ENCODE measurements at places on chromosomes 11 and 22. TPM values are rescaled to one million over a fixed set of nuclear protein-coding genes. Genes with fewer than 3 reads are reported as not detected.

ADAMTS8 gene
- total RNA-seq = 0.38 TPM

DNA sequence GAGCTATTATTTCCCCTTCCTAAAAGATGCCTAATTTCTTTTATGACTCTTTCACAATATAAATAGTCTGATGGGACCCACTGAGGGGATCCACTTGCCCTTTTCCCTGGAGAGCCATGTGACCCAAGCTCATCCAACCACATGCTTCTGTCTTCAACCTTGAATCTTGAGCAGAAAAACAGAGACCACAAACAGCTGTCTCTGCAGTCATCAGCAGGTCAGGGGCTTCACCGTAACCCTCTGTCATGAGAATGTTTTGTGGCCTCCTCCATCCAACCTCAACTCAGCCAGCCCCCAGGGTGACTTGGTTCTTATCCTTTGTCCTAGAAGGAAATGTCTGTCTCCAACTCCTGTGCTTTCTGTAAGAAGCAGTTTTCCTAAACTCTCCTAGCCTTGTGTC lies 129.6 kb upstream of the POU2AF2 start:
- no peaks in the 10 kb centered on the region for H3K36me3 ChIP-seq
- no peak for DNase-seq
- H3K4me1 ChIP-seq = no peaks in the 10 kb centered on the region
- H3K4me3 ChIP-seq = no peak overlapping the region
- H3K27ac ChIP-seq = no peak overlapping the region

DNA sequence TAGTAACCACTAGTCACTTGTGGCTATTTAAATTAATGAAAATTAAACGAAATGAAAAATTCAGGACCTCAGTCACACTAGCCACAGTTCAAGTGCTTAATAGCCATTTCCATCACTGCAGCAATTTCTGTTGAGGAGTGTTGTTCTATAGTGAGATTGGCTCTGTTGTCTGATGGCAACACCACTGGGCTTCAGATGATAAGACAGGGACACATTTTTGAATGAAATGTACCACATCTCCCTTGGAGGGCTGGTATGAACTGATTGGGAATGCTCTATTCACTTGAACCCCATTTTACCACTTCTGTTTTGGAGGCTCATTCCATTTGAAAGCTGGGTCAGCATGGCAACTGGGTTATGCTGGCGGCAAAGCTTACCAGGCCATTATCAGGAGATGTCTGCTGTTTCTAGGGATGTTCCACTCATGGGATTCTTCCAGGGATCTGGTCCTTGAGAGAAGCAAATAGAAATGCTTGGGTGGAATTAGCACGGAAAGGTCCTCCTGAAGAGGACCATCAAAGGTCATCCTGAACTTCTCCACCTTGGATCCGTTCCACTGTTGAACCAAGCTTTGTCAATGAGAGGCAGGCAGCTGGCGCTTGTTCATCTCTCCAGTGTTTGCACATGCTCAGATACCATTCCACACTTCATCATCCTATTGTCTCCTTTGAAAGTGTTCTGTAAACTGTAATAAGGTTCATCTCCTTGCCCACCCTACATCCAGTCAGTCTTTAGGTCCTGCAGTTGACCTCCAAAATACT lies 7.6 kb downstream of the AMOTL1 start:
- DNase-seq = no peak
- no peak overlapping the region for H3K4me3 ChIP-seq
- H3K4me1 ChIP-seq = peaks cover 11% of the 10 kb centered on the region
- no peak overlapping the region for H3K27ac ChIP-seq
- no peaks in the 10 kb centered on the region for H3K27me3 ChIP-seq

DNA sequence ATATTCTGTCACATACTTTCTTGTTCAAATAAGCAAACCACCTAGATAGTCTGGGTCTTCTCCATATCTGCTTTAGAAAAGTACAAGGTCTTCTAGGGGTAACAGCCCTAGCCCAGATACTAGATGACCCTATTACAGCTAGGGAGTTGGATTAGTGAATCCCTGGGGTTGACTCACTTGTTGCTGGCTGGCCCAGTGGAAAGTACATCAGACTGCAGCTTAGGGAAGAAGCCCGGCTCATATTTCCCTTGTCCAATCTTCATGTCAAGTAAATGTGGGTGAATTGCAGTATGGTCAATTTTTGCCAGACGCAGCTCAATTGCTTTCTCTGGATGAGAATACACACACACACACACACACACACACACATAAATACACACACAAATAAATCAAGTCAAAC lies 79.1 kb upstream of the SCUBE2 start:
- H3K27ac ChIP-seq = no peak overlapping the region
- H3K27me3 ChIP-seq = no peaks in the 10 kb centered on the region
- H3K36me3 ChIP-seq = no peaks in the 10 kb centered on the region
- no peak overlapping the region for H3K4me3 ChIP-seq
- DNase-seq = no peak
- H3K4me1 ChIP-seq = no peaks in the 10 kb centered on the region

DNA sequence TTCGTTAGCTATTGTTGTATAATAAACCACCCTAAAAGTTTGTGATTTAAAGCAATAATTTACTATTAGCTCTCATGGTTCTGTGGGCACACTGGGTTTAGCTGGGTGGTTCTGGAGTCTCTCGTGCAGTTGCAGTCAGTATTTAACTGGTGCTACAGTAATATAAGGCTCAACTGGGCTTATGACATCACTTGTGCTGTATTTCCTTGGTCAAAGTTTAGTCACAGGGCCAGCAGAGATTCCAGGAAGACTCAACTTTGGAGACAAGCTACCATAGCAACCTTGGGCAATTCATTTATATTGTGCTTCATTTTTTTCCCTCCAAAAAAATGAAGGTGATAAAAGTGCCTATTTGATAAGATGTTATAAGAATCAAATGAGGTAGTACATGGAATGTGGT lies 204.2 kb upstream of the GUCY1A2 start:
- H3K4me3 ChIP-seq = no peak overlapping the region
- H3K4me1 ChIP-seq = no peaks in the 10 kb centered on the region
- H3K36me3 ChIP-seq = no peaks in the 10 kb centered on the region
- no peaks in the 10 kb centered on the region for H3K27me3 ChIP-seq
- H3K27ac ChIP-seq = no peak overlapping the region

- no peak overlapping the region for H3K4me3 ChIP-seq
- H3K27me3 ChIP-seq = no peaks in the 10 kb centered on the region
- DNase-seq = no peak
- peaks cover 33% of the 10 kb centered on the region for H3K36me3 ChIP-seq
- H3K27ac ChIP-seq = no peak overlapping the region
Observed at GRCh38 chr11:1013631-1013935, 22.9 kb downstream of the MUC6 start.

DNA sequence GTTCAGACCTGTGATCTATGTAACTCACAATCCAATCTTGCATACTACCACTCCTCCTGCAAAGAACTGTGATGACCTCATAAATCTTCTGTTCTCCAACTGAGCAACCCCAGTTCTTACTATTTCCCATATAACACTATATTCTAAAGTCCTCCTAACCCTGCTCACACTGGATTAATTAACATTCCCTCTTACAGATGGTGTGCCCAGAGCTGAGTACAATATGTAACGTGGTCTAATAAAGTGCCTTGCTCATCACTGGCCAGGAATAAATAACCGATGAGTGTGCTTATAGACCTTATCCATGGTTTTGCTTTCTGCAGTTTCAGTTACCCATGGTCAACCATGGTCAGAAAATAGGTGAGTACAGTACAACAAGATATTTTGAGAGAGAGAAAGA lies 28.6 kb downstream of the PRCP start:
- no peaks in the 10 kb centered on the region for H3K36me3 ChIP-seq
- no peak for DNase-seq

DNA sequence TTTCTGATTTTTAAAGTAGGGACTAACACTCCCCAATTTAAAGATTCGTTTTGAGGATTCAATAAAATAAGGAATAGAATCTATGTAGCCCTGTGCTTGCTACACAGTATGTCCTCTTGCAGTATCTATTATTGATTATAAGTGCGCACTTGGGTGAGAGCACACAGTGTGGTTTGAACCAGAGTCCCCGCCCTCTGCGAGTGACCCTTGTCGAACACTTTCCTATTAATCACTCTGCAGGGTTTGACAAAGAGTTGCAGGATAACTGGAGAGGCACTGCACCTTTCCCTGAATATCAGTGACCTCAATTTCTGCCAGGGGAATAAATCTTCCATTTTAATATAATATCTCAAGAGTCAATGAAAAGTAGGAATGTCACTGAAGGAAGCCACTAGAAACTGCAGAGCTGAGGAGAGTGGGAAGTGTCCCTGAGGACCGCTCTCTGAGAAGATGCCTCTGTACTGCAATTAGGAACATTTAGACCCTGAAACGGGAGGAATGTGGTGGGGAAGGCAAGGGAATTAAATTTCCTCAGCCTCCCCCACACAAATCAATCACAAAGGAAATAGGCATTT lies 182.2 kb downstream of the MAML2 start:
- H3K4me1 ChIP-seq = peaks cover 10% of the 10 kb centered on the region
- H3K4me3 ChIP-seq = no peak overlapping the region
- DNase-seq = no peak
- no peak overlapping the region for H3K27ac ChIP-seq
- H3K36me3 ChIP-seq = no peaks in the 10 kb centered on the region

- H3K27me3 ChIP-seq = no peaks in the 10 kb centered on the region
- H3K4me1 ChIP-seq = no peaks in the 10 kb centered on the region
- no peak overlapping the region for H3K4me3 ChIP-seq
- DNase-seq = no peak
Observed at GRCh38 chr11:14073849-14074476, 111.4 kb downstream of the SPON1 start.

- no peak overlapping the region for H3K4me3 ChIP-seq
- H3K36me3 ChIP-seq = no peaks in the 10 kb centered on the region
- DNase-seq = no peak
- peaks cover 28% of the 10 kb centered on the region for H3K4me1 ChIP-seq
Observed at GRCh38 chr11:117045956-117046355, 52.3 kb downstream of the SIK3 start.

DNA sequence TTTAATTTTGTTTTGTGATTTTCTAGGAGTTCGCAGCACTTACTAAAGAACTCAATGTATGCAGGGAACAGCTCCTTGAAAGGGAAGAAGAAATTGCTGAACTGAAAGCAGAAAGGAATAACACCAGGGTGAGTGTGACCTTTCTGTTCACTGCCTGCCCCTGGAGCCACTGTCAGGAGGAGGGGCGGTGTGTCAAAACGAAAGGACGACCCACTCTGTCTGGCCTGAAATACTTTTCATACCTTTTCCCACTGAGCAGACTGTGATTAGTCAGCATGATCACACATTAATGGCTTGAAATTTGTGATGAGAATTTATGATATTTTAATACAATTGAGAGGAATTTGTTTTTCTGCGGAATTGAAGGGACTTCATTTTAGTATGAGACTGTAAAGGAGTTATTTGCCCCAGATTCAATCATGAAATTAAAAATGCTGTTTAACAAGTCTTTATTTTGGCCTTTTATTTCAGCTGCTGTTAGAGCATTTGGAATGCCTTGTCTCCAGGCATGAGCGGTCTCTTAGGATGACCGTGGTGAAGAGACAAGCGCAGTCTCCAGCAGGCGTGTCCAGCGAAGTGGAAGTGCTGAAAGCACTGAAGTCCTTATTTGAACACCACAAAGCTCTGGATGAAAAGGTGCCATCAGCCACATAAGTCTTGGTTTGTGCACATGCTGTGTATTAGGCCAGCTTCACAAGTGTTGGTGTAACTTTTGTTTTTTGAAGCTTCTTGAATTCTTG lies 54.1 kb downstream of the PPFIA1 start:
- peaks cover 5% of the 10 kb centered on the region for H3K36me3 ChIP-seq
- peaks cover 37% of the 10 kb centered on the region for H3K4me1 ChIP-seq
- no peaks in the 10 kb centered on the region for H3K27me3 ChIP-seq
- peak; percentile 75 for DNase-seq

GRCh38 chr11:8081591-8082250 lies 710 bp downstream of the TUB start:
- no peaks in the 10 kb centered on the region for H3K27me3 ChIP-seq
- H3K27ac ChIP-seq = no peak overlapping the region
- DNase-seq = no peak
- H3K4me3 ChIP-seq = peak overlapping the region; percentile 4

DNA sequence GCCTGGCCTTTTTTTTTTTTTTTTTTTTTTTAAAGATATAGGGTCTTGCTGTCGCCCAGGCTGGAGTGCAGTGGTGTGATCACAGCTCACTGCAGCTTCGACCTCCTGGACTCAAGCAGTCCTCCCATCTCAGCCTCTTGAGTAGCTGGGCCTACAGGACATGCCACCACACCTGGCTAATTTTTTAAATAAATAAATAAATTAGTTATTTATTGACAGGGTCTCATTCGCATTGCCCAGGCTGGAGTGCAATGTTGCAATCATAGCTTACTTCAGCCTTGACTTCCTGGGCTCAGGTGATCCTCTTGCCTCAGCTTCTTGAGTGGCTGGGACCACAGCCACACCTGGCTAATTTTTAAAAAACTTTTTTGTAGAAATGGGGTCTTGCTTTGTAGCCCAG lies 10.5 kb downstream of the AP2A2 start:
- H3K4me3 ChIP-seq = no peak overlapping the region
- no peaks in the 10 kb centered on the region for H3K36me3 ChIP-seq
- peaks cover 10% of the 10 kb centered on the region for H3K4me1 ChIP-seq

CBLIF gene
- total RNA-seq = not detected

ANGPTL5 gene
- not detected for total RNA-seq

PRR5L gene
- total RNA-seq = 4.7 TPM

DNA sequence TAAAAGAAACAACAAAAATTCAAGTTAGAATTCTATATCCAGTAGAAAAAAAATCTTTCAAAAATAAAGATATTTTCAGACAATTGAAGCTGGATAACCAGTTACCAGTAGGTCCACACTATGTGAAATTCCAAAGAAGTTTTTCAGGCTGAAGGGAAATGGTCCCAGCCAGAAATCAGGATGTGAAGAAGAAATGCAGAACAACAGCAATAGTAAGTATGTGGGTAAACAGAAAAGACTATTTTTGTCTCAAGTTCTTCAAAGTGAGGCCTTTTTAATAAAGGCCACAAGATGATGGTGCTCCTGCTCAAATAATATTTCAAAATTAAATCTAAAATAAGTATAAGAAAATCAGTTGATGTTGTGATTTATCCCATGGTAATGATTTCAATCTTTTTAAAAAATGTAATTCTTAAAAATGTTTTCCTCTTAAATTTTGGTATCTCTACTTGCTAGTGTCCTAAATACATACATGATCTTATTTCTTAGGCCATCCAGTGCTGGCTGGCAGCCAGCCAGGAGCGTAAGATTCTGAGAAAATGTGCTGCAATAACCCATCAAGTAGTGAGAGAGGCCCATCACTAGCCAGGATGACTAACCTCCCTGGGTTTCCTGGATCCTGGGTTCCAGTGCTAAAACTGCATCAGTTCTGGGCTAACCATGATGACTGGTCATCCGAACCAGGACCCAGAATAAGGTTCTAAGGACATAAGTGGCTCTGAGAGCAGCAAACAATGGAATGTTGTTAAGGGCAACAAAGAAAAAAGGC lies 15.6 kb upstream of the UCP3 start:
- no peak overlapping the region for H3K4me3 ChIP-seq
- no peak overlapping the region for H3K27ac ChIP-seq
- H3K36me3 ChIP-seq = no peaks in the 10 kb centered on the region
- H3K4me1 ChIP-seq = peaks cover 5% of the 10 kb centered on the region

VSTM5 gene
- total RNA-seq = 0.67 TPM
